ENCODE measurements at places on chromosomes 3 and 15.

GRCh38 chr3:38457111-38458003, 3.7 kb downstream of the ACVR2B start:
- DNase-seq = no peak

GRCh38 chr15:41946970-41947369, 25.4 kb downstream of the EHD4 start:
- no peak for DNase-seq

- no peak for DNase-seq
These were observed 22.5 kb downstream of the HEXA start for GRCh38 chr15:72353266-72353665.

DNA sequence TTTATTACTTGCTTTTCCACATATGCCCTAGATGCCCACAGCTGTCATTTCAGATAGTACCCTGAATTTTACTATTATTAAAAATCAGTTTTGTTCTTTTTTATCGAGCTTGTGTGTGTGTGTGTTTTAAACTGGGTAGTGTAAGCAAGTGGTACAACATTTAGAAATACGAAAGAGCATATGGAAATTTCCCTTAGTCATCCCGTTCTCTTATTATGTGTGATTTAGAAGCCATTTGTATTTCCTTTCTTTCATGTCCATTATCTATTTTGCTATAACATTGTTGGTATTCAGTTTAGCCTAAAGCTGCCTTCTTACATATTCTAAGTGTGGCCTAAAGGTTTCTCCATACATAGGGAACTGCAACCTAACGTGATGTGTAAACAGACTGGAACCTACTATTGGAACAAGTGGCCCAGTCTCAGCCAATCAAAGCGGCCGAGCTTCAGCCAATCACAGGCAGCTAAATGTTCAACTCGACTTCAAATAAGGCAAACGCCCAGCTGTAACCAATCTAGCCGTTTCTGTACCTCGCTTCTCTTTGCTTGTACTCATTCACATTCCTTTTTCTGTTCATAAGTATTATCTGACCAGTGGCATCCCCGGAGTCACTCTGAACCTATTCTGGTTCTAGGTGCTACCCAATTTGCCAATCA, 14.7 kb upstream of the SYN2 start:
- DNase-seq = no peak

GRCh38 chr3:73950865-73951558, 326.3 kb upstream of the PDZRN3 start:
- no peak for DNase-seq

GRCh38 chr3:20375302-20375701, 189.3 kb upstream of the SGO1 start:
- DNase-seq = no peak

DNA sequence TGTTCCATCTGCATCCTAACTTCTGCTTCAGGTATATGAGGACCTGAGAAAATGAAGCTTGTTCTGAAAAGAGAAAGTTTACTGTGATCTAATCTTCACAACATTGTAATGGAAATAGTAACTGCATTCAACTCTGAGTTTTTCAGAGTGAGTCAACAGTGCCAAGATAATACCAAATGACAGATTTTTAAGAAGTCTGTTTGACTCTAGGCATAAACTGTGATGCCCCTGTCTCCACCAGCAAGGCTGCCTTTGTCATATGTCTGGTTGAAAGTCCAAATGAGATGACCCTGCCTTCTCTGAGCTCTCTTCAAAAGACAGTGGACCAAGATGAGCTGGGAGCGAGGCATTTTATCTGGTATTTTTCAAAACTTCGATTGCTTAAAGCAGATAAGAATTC, 44.8 kb upstream of the B3GNT5 start:
- no peak for DNase-seq

- DNase-seq = no peak
These were observed 170.6 kb downstream of the TBL1XR1 start for GRCh38 chr3:177026505-177027277.

DNA sequence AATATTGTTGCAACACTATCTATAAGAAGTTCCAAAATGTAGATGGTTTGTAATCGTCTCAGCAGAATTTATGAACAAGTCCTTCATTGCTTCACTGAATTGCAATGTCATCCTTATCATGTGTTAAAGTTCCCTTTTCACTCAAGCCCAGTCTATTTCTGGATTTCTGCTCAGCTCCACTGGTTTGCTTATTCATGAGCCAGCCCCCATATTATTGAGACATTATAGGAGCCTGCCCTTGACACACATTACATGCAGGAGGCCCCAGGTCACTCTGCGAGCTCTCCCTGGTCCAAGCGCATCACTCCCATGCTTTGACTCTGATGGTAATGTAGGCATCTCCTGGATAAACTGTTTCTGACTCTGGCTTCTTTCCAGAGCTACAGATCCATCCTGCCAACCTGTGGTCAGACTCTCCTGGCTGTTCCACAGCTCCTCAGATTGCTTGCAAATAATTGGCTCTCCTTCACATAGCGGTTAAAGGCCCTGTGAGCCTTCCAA, 56.9 kb downstream of the ABTB1 start:
- DNase-seq = no peak

- DNase-seq = no peak
These were observed 63.0 kb upstream of the MB21D2 start for GRCh38 chr3:192980632-192981031.

DNA sequence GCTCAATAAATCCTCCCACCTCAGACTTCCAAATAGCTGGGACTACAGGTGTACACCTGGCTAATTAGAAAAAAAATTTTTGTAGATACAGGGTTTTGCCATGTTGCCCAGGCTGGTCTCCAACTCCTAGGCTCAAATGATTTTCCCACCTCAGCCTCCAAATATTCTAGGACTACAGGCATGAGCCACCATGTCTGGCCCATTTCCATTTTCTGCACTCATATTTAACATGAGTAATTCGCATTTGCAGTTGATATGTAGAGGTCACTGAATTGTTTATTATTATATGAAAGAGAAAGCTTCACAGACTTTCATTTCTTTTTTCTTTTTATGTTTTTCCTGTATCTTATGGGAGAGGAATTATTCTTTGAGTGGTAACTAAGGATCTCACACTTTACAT, 492.7 kb downstream of the CNTN3 start:
- DNase-seq = no peak

- no peak for DNase-seq
These were observed 12.8 kb downstream of the LACTB start for GRCh38 chr15:63134245-63134985.

DNA sequence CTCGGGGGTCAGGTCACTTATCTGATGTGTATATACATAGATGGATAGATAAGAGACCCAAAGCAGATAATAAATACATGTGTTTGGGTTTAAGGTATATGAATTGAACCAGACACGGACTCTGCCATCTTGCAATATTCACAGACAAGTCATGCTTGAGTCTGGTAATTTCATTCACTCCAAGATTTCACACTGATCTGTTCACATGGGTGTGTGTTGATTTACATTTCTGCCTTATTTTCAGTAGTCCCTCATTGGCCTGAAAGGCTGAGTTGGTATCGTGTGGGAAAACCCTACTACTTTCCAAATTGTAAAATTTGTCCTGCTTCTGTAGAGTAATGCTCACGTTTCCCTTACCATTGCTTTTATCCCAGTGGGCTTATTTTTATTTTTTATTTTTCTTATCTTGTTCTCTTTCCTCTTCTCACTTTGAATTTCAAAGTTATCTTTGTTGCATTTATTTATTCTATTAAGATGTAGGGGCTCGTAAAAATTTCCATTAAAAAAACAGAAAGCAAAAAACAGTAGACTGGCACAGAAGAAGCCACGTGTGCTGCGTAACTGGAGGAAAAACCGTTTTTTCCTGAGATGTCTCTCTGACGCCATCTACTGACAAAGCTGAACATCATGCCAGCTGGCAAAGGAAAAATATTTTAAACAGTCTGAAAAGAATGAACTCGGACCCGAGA, 10.8 kb upstream of the MFSD1 start:
- DNase-seq = no peak

- no peak for DNase-seq
These were observed 1.8 kb downstream of the OTOL1 start for GRCh38 chr3:161498259-161498921.

GRCh38 chr15:78007964-78008886, 69.3 kb downstream of the TBC1D2B start:
- DNase-seq = no peak

DNA sequence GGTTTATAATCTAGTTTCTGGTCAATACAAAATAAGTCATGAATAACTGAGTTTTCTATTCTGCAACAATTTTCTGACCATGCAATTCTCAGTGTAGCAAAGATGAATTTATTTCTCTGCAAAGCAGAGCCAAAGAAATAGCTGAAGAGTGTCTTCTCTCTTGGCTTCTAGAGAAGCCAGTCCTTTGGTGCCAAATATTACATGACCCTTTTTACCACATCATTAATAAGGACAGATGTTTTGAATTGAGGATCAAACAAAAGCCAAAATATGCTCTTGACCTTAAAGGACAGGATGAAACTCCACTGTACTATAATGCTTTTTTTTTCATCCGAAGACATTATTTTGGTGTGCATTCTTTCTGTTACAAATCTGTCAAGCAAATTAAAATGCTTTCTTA, 40.2 kb upstream of the OSTN start:
- no peak for DNase-seq

- DNase-seq = no peak
These were observed 4.4 kb upstream of the CLDN11 start for GRCh38 chr3:170414202-170414663.

DNA sequence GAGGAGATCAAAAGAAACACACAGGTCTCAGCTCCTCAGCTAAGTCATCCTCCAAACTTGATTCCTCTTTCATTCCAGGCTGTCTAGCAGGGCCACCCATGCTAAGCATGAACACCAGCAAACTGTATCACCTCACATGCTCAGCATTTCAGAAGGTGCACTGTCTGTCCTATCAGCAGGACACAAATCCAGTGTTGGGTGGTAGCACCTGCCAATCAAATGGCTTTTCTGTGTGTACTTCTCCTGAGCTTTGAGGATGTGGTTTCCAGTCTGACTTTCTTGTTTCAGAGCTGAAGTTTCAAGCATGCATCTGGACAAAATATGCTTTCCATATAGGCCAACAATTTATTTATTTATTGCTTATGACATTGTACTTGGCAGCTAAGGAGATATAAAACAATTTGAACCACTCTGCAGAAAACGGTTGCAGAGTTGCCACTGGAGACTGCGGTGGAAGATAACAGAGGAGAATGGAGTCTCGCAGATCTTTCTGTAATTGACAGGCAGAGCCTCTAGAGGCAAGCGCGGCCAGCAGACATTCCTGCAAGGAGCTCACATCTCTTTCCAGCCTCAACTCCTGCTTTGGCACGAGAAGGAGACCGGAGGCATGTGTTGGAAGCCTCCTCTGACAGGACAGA, 167.1 kb upstream of the WNT5A start:
- no peak for DNase-seq

DNA sequence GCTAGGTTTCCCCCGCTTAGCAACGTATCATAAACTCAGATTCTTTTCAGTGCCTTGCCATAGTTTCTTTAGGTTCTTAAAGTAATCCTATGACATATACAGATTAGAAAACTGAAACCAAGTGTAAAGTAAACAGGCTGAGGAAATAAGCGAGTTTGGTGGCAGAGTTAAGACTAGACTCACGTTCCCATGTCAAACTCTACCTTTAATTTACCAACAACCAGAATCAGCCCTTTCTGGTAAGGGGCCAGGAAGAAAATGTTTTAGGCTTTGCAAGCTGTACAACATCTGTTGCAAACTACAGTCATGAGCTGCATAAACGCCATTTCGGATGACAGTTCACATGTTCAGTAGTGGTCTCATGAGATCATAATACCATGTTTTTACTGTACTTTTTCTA, 128.0 kb upstream of the PRICKLE2 start:
- no peak for DNase-seq

- no peak for DNase-seq
These were observed 44.3 kb upstream of the SLC24A5 start for GRCh38 chr15:48076454-48076853.

- DNase-seq = no peak
These were observed 110.0 kb downstream of the ARNT2 start for GRCh38 chr15:80514071-80514780.

GRCh38 chr3:111428301-111428700, 113.7 kb upstream of the CD96 start:
- no peak for DNase-seq

DNA sequence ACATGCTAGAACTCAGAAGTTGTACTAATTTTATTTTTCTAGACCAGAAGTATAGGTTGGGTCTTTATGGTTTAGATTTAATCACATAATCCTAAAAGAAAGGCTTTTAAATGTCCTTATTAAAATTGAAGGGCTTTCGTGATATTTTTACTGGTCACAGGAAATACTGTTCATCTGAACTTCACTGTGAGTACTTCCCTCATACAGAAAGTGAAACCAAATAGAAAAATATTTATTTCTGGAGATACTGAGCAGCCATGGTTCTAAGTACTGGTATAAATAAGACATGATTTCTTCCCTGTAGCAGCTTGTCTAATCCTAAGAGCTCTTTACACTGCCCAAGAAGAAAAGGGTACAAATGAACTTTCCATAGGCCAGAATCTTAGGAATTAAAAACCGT, 2.0 kb downstream of the SNRK start:
- DNase-seq = no peak

- DNase-seq = no peak
These were observed 2.7 kb downstream of the LIPH start for GRCh38 chr3:185549651-185550111.

- DNase-seq = no peak
These were observed 1066.5 kb downstream of the PLOD2 start for GRCh38 chr3:145094355-145094941.

DNA sequence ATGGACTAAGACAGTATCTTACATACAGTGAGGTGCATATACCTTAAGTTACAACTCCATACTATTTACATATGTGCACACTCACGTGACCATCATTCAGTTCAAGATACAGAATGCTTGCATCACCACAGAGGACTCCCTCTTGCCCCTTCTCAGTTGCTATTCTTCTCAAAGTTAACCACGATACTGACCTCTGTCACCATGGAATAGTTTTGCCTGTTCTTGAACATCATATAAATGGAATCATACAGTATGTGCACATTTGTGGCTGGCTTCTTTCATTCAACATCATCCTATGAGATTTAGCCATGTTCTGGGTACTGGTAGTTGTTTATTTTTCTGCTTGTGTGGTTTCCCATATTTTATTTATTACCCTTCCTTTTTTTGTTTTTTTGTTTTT, 10.4 kb upstream of the ZSCAN2 start:
- no peak for DNase-seq

- no peak for DNase-seq
These were observed 26.4 kb downstream of the TOMM70 start for GRCh38 chr3:100374521-100374920.

DNA sequence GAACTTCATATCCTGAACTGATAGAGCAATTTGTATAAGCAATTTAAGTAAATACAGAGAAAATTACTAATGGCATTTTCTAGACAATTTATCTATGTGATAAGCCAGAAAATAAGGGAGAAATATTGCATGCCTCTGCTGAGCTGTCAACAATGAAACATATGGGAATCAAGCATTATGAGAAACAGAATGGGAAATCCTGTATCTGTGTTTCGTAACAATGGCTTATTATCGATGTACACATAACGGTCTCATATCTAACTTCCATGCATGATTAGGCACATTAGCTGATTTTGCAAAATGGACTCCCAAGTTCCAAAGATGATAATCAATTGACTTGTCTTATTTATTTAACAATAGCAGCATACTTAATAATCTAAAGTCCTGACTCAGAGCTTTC, 30.4 kb upstream of the KCNMB2 start:
- no peak for DNase-seq

Data from stimulated activated CD8-positive, alpha-beta memory T cell treated with anti-CD3 and anti-CD28 coated beads, Interleukin-15, amount 100 ng/mL, for 1 hour (primary cell).